Stimulated activated CD8-positive, alpha-beta memory T cell treated with anti-CD3 and anti-CD28 coated beads, Interleukin-7, amount 100 ng/mL, for 1 hour (primary cell): ENCODE measurements at places on chromosomes 7 and 10.

GRCh38 chr10:92218569-92218968, 72.3 kb downstream of the CPEB3 start:
- DNase-seq, result no peak

DNA sequence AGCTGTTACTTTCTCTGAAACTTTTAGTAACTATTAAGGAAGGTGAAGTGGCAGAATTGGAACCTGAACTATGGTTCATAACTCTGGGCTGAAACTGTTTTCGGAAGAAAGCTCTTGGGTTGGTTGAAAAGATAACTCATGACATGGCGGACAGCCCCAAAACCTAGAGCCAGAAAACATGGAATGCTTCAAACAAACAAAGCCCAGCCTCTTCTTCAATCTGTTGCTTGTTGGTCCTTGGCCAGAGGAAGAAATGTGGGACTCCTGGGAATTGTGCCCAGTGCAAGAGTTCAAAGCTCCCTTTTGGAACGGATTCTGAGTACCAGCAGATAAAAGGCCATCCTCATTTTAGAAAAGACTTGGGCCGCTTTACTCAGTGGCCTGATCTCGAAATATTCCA, 52.9 kb upstream of the CACNB2 start:
- DNase-seq, result no peak

- DNase-seq, result peak; percentile 34
These were observed 94.9 kb downstream of the LYZL2 start for GRCh38 chr10:30534465-30535144.

DNA sequence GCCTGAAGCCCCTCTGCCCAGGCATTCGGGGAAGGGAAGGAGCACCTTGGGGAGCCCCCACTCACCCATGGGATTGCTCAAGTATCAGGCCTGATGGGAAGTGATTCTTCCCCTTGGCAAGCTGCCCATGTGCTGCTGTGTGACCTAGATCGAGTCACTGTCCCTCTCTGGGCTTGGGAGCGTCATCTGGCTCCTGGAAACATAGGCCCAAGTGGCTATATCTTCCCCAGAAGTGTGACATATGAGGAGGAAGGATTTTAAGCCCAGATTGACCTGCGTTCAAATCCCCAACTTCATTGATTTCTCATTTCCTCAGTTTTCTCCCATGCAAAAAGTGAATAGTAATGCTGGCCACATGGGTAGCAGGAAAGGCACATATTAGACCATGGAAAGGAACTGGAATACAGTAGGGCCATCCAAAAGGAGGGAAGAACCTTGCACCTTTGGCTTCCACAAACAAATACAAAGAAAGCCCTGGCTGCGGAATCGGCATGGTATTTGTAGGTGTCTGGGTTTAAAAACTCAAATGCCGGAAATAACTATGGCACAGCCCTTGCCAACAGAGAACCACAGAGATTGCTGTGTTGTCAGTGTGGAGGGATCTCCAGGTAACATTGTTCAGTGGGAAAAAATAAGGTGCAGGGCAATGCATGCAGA, 169.5 kb upstream of the ZMIZ1 start:
- no peak for DNase-seq
